Mesothelial cell of epicardium (in vitro differentiated cells): ENCODE measurements at places on chromosomes 16 and 17.

DNA sequence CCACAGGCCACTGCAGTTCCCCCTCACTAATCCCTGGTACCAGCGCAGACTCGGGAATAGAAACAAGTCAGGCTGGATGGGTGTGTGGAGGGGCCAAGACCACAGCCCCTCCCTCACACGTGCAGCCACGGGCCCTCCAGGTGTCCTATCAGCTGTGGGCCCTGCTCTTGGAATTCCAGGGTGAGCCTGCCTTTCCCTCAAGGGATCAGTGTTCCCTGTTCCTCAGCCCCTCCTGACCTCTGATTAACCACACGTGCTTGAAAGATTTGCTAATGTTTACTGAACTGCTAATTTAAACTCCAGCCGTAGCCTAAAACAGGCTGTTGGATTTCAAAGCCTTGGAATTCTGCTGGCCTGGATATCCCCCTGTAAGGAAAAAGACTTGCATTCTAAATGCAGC is 146.4 kb downstream of the SOCS1 start:
- H3K27ac ChIP-seq, result no peak overlapping the region
- peaks cover 3% of the 10 kb centered on the region for H3K27me3 ChIP-seq
- H3K4me3 ChIP-seq, result no peak overlapping the region
- H3K4me1 ChIP-seq, result peaks cover 16% of the 10 kb centered on the region

DNA sequence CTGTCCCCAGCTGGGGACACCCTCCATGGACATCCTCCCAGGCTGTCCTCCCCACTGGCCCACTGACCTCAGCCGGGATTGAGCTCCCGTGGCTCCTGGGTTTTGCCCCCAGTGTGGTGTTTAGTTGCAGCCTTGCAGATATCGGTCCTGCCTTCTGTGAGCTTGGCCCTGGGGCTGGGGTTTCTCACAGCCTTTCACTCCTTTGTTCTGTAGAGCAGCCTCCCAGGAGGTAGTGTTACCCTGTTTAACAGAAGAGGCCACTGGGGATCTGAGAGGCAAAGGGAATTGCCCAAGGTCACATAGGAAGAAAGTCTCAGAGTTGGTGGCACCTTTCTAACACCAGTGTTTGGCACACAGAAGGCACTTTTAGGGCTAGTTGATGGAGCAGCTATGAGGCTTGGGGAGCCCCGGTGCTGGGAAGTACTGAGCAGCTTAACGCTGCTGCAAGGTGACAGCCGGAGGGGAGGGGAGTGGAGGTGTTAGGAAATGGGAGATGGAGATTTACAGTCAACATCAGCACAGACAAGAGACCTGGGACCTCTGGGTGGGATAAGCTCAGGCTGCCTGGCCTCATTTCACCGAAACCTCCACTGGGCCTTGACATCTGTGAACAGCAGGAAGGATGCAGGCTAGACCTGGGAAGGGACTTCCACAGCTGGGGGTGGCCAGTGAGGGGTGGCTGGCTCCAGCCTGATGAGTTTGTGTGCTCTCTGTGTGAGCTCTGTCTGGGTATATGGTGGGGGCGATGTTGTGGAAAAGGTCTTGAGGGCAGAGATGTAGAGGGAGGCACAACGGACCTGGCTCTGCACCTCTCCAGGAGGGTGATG is 26.1 kb downstream of the CACNA1G start:
- H3K4me1 ChIP-seq, result peaks cover 62% of the 10 kb centered on the region
- H3K4me3 ChIP-seq, result no peak overlapping the region
- no peak for DNase-seq
- no peaks in the 10 kb centered on the region for H3K36me3 ChIP-seq

GRCh38 chr17:12605222-12605621 is 60.5 kb upstream of the MYOCD start:
- H3K4me3 ChIP-seq, result no peak overlapping the region
- H3K36me3 ChIP-seq, result no peaks in the 10 kb centered on the region
- no peaks in the 10 kb centered on the region for H3K27me3 ChIP-seq
- H3K4me1 ChIP-seq, result peaks cover 14% of the 10 kb centered on the region
- H3K27ac ChIP-seq, result no peak overlapping the region

DNA sequence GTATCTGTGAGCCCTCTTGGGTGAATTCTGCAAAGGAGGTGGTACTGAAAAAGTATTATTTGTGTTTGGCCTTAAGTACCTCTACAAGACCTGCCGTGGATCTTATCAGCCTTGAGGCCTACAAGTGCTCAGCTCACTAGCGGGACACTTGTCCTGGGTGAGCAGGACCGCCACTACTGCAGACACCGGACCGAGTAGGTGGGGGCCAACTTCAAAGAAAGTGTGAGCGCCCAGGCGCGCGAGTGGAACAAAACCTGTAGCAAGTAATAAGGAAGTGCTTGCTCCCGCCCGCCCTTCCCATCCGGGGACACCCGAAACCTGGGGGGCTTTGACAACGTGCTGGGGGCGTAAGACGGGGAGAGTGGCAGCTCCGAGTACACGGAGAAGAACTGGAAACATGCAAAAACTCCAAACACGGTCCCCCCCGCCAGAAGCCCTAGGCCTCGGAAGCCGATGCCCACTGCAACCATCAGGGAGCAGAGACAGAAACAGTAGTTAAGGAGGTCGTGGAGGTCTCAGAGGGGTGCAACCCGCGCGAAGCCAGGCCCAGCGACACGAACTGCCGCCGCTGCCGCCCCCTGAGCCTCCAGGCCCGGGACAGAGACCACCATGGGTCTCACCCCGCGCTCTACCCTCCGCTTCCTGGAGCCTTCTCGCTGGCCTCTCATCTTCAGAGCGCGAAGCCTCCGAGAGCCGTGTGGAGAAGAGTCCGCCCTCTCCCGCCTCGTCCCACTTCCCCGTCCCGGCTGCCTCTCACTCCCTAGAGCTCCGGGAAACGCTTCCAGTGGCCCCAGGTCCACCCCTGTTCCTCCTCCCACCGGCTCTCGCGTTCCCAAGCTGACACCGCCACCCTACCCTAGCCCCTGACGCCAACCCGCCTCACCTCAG is 537 bp downstream of the CNOT1 start:
- peak; percentile 44 for DNase-seq
- H3K27me3 ChIP-seq, result peaks cover 2% of the 10 kb centered on the region
- peak overlapping the region; percentile 100 for H3K27ac ChIP-seq
- H3K4me1 ChIP-seq, result peaks cover 21% of the 10 kb centered on the region
- peak overlapping the region; percentile 99 for H3K4me3 ChIP-seq
- no peaks in the 10 kb centered on the region for H3K36me3 ChIP-seq

DNA sequence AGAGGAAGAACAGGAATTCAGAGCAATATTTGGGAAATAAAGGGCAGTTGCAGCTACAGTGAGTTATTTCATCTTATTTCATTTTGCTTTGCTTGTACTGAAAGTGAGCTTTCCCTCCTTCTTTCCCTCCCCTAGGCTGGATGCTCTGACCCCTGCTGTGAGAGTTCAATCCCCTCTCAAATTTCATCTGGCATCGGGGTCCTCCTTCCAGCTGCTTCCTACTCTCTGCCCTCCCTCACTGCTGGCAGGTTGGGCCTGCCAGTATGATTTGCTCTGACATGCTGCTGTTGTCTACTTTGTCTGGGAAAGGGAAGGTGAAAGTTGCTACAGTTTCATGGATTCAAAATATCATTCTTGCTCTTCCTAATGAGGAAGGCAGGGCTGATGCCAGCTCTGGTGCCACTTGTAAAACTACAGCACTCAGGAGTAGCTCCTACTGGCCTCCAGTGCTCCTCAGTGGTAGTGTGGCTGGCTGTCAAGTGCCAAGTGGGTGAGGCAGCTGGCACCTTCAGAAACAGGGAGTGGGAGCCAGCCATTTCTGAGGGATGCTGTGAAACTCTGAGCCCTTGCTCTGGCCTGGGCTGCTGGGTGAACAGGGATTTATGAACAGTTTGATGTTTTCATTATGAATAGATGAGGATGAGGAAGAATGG is 408.6 kb downstream of the HAPSTR1 start:
- no peaks in the 10 kb centered on the region for H3K36me3 ChIP-seq
- no peak for DNase-seq
- H3K27ac ChIP-seq, result no peak overlapping the region
- peaks cover 40% of the 10 kb centered on the region for H3K4me1 ChIP-seq
- H3K27me3 ChIP-seq, result no peaks in the 10 kb centered on the region
- H3K4me3 ChIP-seq, result no peak overlapping the region

DNA sequence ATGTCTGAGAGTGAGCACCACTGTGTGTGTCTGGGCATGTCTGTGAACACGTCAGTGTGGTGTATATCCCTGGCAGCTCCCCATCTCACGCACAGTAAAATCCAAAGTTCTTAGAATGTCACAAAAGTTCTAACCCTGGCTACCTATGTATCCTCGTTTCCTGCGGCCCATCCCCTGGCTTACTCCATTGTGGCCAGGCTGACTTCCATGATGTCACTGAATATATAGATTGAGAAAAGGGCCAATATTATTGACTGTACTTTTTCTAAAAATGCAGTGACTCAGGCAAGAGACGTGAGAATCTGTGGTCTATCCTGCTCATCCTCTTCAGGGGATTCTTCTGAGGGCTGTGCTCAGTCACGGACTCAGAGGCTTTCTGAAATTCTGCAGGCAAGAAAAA is 963 bp upstream of the METTL22 start:
- peaks cover 20% of the 10 kb centered on the region for H3K27me3 ChIP-seq
- H3K4me1 ChIP-seq, result peaks cover 8% of the 10 kb centered on the region
- H3K27ac ChIP-seq, result no peak overlapping the region
- peak overlapping the region; percentile 98 for H3K4me3 ChIP-seq

DNA sequence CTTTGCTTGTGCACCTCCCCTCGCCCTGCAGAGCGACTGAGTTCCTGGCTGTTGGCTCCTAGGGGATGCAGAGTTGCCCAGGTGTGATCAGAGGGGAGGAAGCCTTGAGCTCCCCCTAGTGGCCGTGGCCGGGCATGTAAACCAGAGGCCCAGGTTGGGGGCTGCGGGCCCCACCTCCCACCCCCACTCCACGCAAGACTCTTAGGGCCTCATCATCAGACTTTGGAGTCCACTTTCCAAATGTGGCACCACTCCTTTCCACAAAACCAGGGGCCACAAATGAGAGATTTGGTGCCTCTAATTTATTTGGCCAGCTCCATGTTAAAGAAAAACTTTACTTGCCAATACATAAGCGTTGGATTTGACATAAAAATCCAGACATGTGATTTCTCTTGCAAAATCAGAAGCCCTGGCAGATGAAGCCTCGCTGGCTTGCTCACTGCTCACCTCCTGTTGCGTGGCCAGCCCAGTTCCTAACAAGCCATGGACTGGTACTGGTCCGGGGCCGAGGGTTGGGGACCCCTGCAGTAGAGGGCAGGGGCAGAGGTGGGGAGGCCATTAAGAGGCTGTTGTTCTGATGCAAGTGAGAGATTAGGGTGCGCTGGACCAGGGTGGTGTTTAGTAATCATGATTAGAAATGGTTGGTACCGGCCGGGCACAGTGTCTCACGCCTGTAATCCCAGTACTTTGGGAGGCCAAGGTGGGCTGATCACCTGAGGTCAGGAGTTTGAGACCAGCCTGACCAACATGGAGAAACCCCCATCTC is 28.7 kb upstream of the GAS7 start:
- H3K36me3 ChIP-seq, result no peaks in the 10 kb centered on the region
- H3K4me1 ChIP-seq, result peaks cover 6% of the 10 kb centered on the region
- H3K27me3 ChIP-seq, result no peaks in the 10 kb centered on the region

- no peaks in the 10 kb centered on the region for H3K4me1 ChIP-seq
- H3K27me3 ChIP-seq, result peaks cover 24% of the 10 kb centered on the region
- no peak overlapping the region for H3K4me3 ChIP-seq
- no peak overlapping the region for H3K27ac ChIP-seq
- peaks cover 6% of the 10 kb centered on the region for H3K36me3 ChIP-seq
Observed at GRCh38 chr16:88642881-88643643, 4.7 kb downstream of the IL17C start.

- H3K27ac ChIP-seq, result peak overlapping the region; percentile 96
- no peaks in the 10 kb centered on the region for H3K27me3 ChIP-seq
- peak overlapping the region; percentile 90 for H3K4me3 ChIP-seq
- DNase-seq, result no peak
Observed at GRCh38 chr16:3878610-3879009, 1.9 kb downstream of the CREBBP start.

- peaks cover 19% of the 10 kb centered on the region for H3K4me1 ChIP-seq
- peaks cover 20% of the 10 kb centered on the region for H3K27me3 ChIP-seq
- DNase-seq, result no peak
- peak within 1 kb of the TSS; percentile 21 for H3K27ac ChIP-seq
- H3K36me3 ChIP-seq, result no peaks in the 10 kb centered on the region
Observed at GRCh38 chr17:4786106-4786511, at the start of gene VMO1. Gene VMO1, minus strand, starts transcription at chr17:4786364. Its CDS starts 12 bp downstream, at chr17:4786352.

DNA sequence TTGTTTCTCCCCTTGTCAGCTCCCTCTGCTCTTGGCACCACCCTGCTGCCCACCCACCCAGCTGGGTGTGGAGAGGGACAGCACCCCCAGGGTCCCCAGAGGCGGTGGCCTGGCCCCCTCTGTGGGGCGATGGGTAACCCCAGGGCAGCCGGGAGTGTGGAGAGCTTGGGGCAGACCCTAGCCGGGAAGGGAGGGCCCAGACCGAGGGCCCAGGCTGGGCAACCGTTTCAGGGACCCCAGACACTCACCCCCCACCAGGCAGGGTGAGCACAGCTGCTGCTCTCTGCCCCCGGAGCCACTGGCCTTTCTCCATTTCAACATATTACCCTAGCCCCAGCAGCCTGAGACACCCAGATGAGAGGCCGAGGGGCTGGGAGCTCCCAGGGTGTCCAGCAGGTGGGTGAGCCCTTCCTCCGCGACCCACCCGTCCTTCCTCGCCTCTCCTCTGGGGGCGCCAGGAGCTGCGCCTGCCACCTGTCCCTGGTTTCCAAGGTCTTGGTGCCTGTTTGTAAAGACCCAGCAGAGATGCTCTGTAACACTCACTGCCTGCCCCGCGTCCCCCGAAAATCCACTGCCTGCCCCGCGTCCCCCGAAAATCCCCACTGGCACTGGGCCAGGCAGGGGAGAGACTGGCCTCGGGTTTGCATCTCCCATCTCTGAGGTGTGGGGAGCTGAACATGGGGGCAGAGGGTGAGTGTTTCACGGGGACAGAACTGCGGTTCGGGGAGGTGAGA is 45.4 kb downstream of the BAHCC1 start:
- H3K4me3 ChIP-seq, result no peak overlapping the region
- H3K27me3 ChIP-seq, result no peaks in the 10 kb centered on the region
- H3K27ac ChIP-seq, result no peak overlapping the region
- no peaks in the 10 kb centered on the region for H3K36me3 ChIP-seq
- no peaks in the 10 kb centered on the region for H3K4me1 ChIP-seq

GRCh38 chr17:42673266-42673884 is 3.4 kb downstream of the PLEKHH3 start:
- peaks cover 29% of the 10 kb centered on the region for H3K4me1 ChIP-seq
- no peak overlapping the region for H3K4me3 ChIP-seq
- peaks cover 20% of the 10 kb centered on the region for H3K36me3 ChIP-seq
- DNase-seq, result no peak
- no peak overlapping the region for H3K27ac ChIP-seq
- peaks cover 9% of the 10 kb centered on the region for H3K27me3 ChIP-seq

- no peak overlapping the region for H3K27ac ChIP-seq
- H3K4me3 ChIP-seq, result no peak overlapping the region
- no peaks in the 10 kb centered on the region for H3K4me1 ChIP-seq
- H3K27me3 ChIP-seq, result no peaks in the 10 kb centered on the region
Observed at GRCh38 chr16:10923146-10923649, 19.1 kb downstream of the DEXI start.

GRCh38 chr16:58620396-58620795 is 9.2 kb downstream of the CNOT1 start:
- H3K27ac ChIP-seq, result peak overlapping the region; percentile 16
- peaks cover 19% of the 10 kb centered on the region for H3K36me3 ChIP-seq
- peaks cover 2% of the 10 kb centered on the region for H3K4me1 ChIP-seq
- H3K27me3 ChIP-seq, result no peaks in the 10 kb centered on the region
